ENCODE measurements at places on chromosomes 1 and 21.

GRCh38 chr1:94783342-94784189 lies 36.6 kb upstream of the SLC44A3 start:
- DNase-seq, result no peak

- no peak for DNase-seq
Measured at GRCh38 chr1:204143276-204144041, 8.4 kb downstream of the ETNK2 start.

- DNase-seq, result no peak
Measured at GRCh38 chr1:169724168-169724567, 9.7 kb downstream of the SELE start.

DNA sequence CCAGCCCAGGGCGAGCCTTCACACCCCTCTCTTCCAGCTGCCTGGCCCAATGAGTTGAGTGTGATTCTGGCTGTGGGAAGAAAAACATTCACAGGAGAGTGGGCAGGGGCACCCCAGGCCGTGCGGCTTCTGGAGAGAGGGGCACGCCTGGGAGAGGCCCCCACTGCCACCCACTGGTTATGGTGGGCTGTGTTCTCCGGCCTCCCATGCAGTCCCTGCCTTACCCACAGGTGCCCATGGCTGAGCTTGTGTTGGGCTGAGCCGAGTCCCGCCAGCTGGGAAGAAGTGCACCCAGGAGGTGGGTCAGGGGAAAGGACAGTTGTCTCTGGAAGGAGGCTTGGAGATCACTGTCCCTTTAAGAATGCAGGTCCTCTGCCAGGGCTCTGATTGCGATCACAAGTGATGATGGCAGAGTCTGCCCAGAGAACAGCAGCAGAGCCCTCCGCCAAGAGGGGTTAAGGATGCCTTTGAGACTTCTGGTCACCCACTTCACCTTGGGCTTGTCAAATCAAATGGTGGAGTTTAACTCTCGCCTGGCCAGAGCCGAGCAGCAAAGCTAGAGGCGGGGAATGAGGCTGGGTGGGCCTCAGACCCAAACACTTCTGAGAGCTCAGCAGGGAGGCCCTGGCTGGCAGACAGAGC lies 124.7 kb upstream of the ARHGEF16 start:
- DNase-seq, result no peak

DNA sequence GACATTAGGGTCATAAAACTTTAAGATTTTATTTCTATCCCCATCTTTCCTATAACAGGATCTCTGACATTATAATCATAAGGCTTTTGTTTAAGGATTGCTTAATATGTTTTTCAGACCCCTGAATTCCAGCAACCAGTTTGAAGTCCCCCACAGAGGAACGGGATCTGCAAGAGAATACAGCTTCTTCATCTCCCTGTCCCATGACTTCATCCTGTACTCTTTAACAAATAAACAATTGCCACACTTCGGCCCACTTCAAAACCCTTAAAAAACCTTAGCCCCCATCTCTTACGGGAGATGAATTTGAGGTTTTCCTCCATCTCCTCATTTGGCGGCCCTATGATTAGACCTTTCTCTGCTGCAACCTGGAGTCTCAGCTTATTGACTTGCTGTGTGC lies 35.8 kb downstream of the TESK2 start:
- no peak for DNase-seq

- no peak for DNase-seq
Measured at GRCh38 chr1:168019407-168019806, 82.5 kb upstream of the MPC2 start.

- DNase-seq, result no peak
Measured at GRCh38 chr1:33306653-33307493, 14.0 kb downstream of the A3GALT2 start.

GRCh38 chr1:20728371-20729154 lies 3.9 kb downstream of the SH2D5 start:
- DNase-seq, result no peak

DNA sequence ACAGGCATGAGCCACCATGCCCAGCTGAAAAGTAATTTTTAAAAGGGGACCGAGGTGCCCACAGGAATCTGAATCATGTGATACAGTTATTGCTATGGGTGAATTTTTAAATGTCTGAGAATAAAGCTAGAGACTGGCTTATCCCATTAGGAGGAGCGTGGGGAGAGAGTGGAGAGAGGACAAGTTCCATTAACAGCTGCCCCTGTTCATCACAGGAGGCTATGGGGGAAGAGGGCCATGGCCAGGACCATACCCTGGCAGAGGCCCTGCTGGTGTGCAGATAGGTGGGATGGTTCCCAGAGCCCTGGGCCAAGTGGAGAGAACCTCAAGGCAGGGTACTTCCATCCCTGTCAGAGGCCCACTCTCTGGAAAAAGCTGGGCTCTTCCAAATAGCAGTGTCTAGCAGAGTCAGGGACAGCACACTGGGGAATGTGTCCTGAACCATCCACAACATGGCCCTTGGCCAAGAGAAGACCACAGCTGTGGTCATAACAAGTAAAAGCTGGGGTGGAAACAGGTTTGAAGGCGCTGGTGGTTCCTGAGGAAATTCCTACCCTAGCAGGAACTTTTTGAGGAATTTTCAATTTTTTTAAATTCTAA lies 13.7 kb upstream of the ZNF691 start:
- no peak for DNase-seq

- no peak for DNase-seq
Measured at GRCh38 chr1:76955652-76956051, 88.4 kb downstream of the ST6GALNAC5 start.

- no peak for DNase-seq
Measured at GRCh38 chr1:175307160-175307559, 114.6 kb upstream of the KIAA0040 start.

DNA sequence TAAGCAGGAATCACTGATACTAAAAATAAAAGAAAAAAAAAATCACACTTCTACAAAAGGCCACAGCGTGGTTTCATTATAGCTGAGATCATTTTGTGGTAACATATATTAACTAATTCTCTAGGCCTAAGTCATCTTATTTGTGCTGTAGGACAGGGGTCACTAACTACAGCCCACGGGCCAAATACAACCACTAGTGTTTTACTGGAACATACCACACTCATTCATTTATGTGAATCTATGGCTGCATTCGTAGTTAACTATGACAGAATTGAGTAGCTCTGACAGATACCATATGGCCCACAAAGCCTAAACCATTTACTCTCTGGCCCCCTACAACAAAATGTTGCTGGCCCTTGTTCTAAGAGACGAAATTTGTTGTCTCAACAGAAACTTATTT lies 224.4 kb downstream of the VAV3 start:
- no peak for DNase-seq

DNA sequence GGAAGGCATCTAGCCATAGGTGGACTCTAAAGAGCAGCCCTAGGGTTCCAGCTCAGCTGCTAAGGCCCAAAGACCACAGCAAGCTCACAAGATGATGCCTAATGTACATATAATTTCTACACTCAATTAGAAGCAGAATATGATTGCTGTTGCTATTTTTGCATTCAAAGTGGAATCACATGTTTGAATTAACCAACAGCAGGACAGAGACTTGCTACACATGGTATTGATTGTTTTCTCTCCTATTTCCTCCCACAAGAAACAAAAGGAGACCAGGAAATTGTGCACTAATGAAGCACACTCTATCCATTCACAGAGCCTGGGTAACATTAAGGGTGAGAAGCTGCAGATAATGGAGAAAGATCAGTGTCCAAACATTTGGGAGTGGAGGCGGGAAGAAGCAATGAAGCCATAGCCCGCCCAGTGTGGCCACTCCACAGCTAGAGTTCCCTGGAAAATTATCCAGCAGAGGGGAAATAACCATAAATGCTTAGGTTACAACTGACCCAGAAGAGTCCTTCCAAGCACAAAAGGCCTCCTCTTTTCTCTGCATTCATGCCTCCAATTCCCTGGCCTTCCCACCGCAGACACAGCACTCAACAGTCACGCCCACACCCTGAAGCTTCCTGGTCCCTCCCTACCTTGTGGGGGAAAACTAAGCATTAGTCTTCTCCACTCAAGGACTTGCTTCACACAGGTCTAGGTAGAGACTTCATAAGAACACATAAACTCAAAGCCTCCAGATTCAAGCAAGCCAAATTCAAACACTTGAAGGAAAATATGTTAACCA lies 7.5 kb downstream of the CNN3 start:
- DNase-seq, result no peak

DNA sequence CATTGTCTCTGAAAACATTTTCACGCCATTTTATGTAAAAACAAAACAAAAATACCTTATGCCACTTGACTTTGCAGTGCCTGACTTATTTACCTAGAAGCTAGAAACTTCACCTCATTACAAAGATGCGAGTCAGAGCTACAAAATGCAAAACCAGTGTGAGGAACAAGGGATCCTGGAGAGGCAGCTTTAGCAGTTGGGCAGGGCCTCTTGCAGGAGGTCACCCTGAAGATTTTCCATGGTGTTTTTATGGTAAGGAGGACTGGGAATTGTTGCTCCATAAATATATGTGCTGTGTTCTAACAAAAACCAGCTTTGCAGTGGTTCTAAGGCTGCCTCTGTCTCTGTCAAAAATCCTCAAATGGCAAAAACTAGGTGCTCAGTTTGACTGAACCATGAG lies 36.4 kb upstream of the TARBP1 start:
- DNase-seq, result no peak

- no peak for DNase-seq
Measured at GRCh38 chr1:78493451-78493850, 2.7 kb downstream of the PTGFR start.

DNA sequence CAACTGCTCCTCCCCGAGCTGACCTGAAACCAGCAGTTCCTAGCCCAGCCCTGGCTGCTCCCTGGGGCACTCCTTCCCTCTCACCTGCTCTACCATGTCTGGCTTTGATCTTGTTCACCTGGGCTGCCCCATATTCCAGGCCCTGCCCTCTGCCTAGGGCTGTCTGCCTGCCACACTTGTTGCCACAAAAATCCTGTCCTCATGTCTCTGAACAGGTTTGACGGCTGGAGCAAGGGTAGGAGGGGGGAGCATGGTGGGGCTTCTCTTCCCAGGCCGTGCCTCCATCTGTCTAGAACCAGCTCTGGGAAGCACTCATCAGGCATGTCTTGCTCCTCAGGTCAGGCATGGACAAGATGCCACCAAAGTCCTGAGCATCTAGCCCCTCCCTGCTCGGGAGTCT lies 44.3 kb upstream of the WNT2B start:
- DNase-seq, result no peak

- no peak for DNase-seq
Measured at GRCh38 chr1:39485046-39485803, 6.2 kb upstream of the BMP8A start.
